ENCODE measurements at places on chromosomes 6 and 20.

- no peak for DNase-seq
Measured at GRCh38 chr6:45424451-45424861, 46.7 kb upstream of the SUPT3H start.

- DNase-seq: peak; percentile 76
Measured at GRCh38 chr6:35297601-35298481, at the start of gene DEF6. Gene DEF6 (plus strand): TSS chr6:35297818. CDS start chr6:35297857, 39 bp downstream.

GRCh38 chr6:170372380-170373325 is 66.1 kb downstream of the FAM120B start:
- DNase-seq: no peak

DNA sequence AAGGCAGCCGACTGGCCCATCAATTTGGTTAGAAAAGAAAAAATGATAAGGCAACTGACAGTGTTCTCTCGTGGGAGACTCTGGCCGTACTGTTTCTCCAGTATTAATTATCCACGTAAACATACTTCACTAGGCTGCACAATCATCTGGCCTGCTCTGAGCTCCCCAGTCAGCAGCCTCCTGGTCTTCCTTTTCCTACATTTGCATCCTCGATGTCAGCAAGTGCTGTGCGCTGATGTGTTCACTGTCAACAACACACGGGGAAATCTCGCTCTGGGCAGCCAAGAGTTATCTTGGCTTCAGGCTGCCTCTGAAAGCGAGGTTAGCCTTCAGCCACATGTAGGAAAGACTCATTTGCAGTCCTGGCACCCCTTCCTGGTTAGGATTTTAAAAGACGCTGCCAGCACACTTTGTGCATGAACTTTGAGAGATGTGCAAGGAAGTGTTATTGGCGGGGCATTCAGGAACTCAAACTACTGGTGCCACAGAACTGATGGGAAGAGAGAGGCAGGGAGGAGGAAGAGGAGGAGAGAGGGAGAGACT is 460.5 kb upstream of the ARID1B start:
- no peak for DNase-seq

- DNase-seq: no peak
Measured at GRCh38 chr20:30484009-30484748, 773.3 kb upstream of the DEFB115 start.

- no peak for DNase-seq
Measured at GRCh38 chr20:41169791-41170351, 32.5 kb downstream of the PLCG1 start.

- DNase-seq: no peak
Measured at GRCh38 chr6:99096170-99096569, 148.4 kb upstream of the FBXL4 start.
